CD4-positive, alpha-beta T cell treated with Interleukin-1 beta for 1 hour (primary cell): ENCODE measurements at places on chromosomes 2 and 18.

- peak; percentile 48 for DNase-seq
Observed at GRCh38 chr18:51195451-51196117, 1.9 kb downstream of the MEX3C start.

GRCh38 chr18:9771261-9771976, 63.3 kb downstream of the RAB31 start:
- DNase-seq = peak; percentile 31

GRCh38 chr2:29201979-29202378, 86.8 kb downstream of the CLIP4 start:
- DNase-seq = no peak

- DNase-seq = no peak
Observed at GRCh38 chr2:121435790-121436189, 94.9 kb upstream of the RNU4ATAC start.

DNA sequence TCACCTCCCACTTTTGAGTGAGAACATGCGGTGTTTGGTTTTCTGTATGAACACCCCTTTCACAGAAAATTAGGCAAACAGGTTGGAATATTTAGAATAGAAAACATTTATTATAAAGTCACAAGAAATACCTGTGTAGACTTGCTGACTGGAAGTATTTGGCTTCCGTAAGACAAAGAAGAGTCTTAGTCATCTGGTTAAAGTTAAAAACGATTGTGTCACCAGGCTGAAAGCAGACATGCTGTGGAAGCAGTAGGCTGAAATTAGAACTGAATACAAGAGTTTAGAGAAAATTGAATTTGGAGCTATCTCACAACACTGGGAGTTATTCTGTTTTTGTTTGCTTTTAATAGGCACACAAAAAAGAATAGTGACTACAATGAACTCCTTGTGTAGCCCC, 16.2 kb upstream of the CLASP1 start:
- no peak for DNase-seq
